Cortex of kidney (tissue), 1 donor: ENCODE measurements at places on chromosomes 3 and 15.

DNA sequence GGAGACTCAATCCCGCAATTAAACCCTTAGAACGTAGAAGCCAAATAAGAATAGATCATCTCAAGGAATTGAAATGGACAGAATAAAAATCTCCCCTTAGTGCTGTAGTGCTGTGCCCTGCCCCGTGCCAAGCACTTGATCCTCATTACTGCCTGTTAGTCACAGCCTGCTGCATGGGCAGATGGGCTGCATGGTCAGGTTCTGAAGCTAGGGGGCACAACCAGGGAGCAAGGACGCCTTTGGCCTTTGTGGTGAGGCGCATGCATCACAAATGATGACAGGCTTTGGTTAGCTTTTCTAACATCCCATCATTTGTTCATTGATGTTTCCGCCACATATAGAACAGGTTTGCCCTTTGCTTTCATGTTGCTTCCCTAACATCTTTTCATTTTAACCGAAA is 336.3 kb upstream of the ADAMTS9 start:
- no peak for DNase-seq

DNA sequence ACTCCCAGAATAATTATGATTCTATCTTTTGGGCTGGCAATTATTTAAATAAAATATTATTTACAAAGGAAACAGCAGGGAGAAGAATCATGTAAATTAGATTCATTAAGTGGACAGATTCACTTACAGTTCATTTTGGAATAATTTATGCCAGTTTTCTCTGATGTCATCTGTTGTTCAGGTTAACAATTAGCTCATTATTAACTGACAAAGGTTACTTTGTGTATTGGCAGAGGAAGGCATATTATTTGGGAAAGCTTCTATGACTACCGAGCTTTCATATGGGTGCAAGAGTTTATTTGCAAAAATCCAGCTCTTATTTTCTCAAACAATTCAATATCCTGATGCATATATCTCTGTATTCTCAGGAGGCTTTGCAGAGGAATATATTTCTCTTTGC is 224.4 kb downstream of the CHST2 start:
- DNase-seq, result no peak

DNA sequence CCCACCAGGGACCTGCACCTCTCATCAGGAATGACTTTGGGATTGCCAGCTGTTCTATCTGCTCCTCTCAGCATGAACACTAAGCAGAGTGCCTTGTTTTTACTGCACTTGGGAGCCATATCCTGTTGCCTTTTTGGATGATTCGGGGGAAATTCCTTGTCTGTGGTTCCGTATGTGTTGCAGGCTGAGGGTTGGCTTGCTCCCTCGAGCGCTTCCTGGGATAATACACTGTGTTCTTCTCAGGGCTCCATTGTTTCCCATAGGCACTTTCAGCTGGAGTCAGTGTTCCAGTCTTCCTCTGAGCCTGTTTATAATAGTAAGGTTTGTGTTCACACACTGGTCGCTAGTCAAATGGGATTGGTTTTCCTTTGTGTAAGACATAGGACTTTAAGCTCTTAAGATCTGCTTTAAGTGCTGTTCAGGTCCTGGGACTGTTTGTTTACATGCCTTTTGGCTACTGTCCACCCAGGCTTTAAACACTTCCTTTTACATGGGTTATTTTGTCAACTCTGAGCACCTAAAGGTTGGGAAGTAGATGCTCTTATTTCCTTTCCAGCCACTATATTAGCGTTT is 23.4 kb downstream of the BOC start:
- no peak for DNase-seq

GRCh38 chr3:120425572-120426250 is 25.1 kb downstream of the FSTL1 start:
- DNase-seq, result no peak

DNA sequence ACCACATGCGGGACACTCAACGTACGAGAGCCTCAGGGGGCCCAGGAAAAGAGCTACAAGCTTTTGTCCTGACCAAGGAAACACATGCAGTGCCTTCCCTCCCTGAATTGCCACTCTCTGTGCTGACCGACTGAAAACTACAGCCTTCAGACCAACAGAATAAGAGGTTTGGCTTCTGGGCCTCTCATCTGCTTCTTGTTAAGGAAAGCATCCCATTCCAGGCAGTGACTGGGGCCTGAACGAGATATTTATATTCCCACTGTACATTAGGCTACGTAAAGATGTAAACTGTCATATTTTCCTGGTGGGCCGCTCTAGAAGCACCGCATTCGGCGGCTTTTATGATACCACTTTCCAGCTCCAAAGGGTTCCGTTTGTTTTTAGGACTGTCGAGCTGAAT is 208.9 kb upstream of the TPM1 start:
- DNase-seq, result no peak

DNA sequence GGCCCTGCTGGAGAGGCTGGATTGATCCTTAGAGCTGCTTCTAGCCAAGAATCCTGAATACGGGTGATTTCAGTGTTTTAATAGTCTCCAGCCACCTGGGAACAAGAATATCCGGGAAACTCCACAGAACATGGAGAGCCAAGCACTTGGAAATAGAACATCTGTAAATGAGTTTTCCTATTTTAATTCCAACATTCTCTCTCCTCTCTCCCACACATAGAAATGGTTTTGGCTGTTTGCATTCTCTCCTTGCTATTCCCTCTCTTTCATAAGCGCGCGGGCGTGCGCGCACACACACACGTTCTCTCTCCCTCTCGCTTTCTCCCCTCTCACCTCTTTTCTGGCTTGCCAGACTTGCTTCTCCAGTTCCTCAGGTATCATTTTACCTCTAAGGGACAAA is 50.6 kb downstream of the GADL1 start:
- no peak for DNase-seq

DNA sequence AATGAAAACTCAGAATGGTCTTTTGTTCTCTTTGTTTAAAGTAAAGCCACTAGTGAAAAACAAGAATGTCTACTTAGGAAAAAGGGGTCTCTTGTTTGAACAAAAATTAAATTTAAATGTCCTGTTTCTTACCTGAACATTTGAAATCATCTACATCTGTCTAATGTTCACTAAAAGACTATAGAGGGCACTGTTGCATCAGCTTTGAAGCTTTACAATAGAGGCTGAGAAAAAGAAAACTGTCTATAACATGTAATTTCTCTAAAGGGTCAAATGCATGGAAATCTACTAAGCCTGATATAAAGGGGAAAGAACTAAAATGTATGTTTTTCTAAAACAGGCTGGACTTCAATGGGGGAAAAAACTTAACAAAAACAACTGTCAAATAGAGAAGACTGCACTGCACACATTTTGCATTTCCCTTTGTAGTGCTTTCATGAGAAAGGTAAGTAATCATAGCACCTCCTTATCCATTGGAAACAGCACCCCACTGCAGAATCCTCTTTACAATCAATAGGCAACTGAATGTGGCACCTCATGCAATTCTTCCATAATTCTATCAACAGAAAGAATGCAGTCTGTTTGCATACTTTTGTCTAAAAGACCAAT is 26.3 kb downstream of the DPH6 start:
- DNase-seq, result no peak

GRCh38 chr3:172659246-172660002 is 51.4 kb downstream of the NCEH1 start:
- no peak for DNase-seq

GRCh38 chr3:77142578-77142977 is 102.7 kb downstream of the ROBO2 start:
- no peak for DNase-seq

GRCh38 chr3:14879211-14879874 is 60.6 kb downstream of the FGD5 start:
- DNase-seq, result no peak

GRCh38 chr3:17307482-17307881 is 422.7 kb downstream of the PLCL2 start:
- DNase-seq, result no peak

DNA sequence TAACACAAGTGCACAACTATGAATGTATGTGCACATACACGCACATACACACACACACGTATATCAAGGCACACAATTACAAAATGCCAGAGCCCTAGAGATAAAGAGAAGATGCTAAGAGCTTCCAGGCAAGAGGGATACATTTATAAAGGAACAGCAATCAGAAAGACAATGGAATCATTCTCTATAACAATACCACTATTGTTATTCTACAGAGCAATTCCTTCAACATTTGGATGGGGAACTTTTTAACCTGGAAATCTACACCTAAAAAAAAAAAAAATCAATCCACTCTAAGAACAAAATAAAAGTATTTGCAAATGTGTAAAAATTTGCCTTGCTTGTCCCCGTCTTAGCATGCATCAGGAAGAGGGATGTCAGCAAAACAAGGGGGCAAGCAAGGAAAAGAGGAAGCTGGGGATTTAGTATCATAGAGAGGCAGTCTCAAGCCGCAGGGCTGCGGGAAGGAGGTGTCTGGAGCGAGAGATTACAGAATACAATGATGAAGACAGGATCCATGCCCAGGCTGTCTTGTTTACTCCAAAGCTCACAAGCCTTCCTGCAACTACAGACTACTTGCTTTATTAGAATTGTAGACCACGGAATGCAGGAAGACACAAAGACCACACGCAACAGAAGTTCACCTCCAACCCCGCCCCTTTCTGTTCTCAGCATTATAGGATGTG is 220.2 kb downstream of the NTRK3 start:
- no peak for DNase-seq

- no peak for DNase-seq
These were observed 30.2 kb downstream of the IDH3A start for GRCh38 chr15:78179286-78179840.

- DNase-seq, result no peak
These were observed 7.4 kb downstream of the A4GNT start for GRCh38 chr3:138124706-138125355.

DNA sequence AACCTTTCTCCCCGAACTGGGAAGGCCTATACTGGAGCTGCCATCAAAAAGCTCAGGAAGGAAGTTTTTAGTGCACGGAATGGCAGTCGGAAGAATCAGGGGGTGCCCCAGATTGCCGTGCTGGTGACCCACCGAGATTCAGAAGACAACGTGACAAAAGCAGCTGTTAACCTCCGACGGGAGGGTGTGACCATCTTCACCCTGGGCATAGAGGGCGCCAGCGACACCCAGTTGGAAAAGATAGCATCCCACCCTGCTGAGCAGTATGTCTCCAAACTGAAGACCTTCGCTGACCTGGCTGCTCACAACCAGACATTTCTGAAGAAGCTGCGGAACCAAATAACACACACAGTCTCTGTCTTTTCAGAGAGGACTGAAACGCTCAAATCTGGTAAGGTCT is 48.2 kb downstream of the COL6A6 start:
- DNase-seq, result no peak
